ENCODE measurements at places on chromosomes 11 and 22. TPM values are rescaled to one million over a fixed set of nuclear protein-coding genes. Genes with fewer than 3 reads are reported as not detected.

Gene CHEK1
- polyA plus RNA-seq = 3.3 TPM

Gene RBX1
- 26.8 TPM for polyA plus RNA-seq

Gene F2
- not detected for polyA plus RNA-seq

Gene NOX4
- not detected for polyA plus RNA-seq

Gene IGSF9B
- polyA plus RNA-seq = 0.07 TPM

Gene CABP4
- polyA plus RNA-seq = 3.2 TPM

Gene PRG3
- polyA plus RNA-seq = not detected

Gene RNASEH2C
- 95.0 TPM for polyA plus RNA-seq

Gene CASP1
- 28.4 TPM for polyA plus RNA-seq

Gene RAB3IL1
- not detected for polyA plus RNA-seq

Gene TECTA
- 0.51 TPM for polyA plus RNA-seq

Gene KRTAP5-9
- 0.95 TPM for polyA plus RNA-seq

Gene KIF18A
- polyA plus RNA-seq = 1.2 TPM

Gene OR2D2
- not detected for polyA plus RNA-seq

Gene ACR
- polyA plus RNA-seq = not detected

Gene TRPM5
- 0.16 TPM for polyA plus RNA-seq

All from B cell (primary cell).